Stimulated activated CD4-positive, alpha-beta T cell treated with anti-CD3 and anti-CD28 coated beads, TNF-alpha, amount 100 ng/mL, for 1 hour (primary cell): ENCODE measurements at places on chromosomes 2 and 18.

DNA sequence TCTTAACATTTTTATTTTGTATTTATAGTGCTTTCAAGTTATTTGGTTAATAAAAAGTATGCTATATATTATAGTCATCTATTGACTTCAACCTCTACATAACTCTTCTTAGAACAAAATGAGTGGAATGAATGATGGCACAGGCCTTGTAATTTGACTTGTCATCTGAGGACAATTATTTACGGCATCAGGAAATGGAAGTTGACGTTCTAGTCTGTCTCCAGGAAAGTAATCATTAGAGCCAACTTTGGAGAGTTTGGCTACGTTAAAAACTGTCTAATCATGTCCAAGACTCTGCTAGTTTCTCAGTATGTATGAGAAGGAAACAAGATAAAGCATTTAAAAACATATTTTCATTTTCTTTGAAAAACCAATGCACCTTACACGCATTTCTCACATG, 353.6 kb downstream of the ARHGAP15 start:
- DNase-seq: no peak

DNA sequence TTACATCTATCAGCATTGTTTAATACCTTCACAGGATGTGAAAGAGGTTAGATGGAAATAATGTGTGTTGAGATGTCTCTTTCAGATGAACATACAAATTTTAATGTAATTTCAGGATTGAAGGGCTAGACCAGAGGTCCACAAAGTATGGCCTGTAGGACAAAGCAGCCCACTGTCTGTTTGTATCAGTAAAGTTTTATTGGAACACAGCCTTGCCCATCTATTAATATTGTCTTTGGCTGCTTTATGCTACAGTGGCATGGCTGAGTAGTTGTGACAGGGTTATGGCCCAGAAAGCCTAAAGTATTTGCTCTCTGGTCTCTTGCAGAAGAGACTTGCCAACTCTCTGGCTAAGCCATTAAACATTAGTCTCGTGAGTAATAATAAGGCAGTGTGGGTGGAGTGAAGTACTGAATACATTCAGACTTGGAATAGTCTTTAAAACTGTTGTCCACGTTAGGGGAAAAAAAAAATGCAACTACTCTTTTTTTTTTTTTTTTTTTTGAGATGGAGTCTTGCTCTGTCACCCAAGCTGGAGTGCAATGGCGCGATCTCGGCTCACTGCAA, 74.5 kb upstream of the NOSTRIN start:
- DNase-seq: no peak

DNA sequence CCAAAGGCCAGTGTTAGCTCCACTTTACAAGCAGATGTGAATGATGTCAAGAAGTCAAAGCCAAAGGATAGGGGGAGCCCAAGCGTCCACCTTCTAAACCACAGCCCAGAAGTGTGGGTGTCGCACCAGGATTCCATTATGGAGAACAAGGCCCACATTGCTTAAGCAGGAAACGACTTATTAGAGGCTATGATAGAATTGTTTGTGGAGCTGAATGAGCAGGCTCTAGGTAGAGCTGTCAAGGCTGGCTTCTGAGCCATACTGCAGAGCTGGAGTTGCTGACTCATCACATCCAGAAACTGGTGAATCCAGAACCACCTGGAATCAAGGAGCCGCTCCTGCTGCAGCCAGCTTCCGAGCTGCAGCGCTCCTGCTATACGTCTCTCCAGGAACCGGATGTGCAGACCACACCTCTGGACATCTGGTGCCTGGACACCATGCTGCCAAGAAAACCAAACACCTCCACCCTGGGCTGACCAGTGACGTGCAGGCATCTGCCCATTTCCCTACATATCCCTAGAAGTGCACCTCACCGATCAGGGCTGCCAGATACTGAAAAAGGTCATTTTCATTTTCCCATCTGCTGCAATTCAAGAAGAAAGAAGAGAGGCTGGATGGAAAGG, 6.2 kb upstream of the TWIST2 start:
- DNase-seq: no peak

GRCh38 chr2:6423157-6423556, 442.6 kb downstream of the CMPK2 start:
- DNase-seq: no peak

DNA sequence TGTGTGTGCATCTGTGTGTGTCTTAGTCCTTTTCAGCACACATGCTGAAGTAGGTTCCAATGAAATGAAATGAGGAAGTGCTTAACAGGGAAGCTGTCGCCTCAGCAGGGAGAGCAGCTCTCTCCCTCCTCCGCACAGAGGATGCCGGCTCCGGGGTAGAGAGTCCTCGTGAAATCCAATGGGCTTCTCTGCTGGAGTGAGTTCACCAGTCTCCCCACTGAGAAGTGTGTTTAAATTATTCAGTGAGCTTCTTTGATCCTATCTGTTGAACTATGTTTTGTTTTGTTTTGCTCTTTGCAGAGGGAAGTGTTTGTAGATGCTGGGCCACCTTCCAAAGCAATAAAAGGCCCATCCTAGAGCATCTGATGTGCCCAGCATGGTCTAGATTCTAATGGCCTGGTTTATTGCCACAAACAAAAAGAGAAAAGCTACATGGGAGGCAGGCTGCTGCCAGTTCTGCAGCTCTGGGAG, 6.7 kb downstream of the PPP1R7 start:
- DNase-seq: no peak

DNA sequence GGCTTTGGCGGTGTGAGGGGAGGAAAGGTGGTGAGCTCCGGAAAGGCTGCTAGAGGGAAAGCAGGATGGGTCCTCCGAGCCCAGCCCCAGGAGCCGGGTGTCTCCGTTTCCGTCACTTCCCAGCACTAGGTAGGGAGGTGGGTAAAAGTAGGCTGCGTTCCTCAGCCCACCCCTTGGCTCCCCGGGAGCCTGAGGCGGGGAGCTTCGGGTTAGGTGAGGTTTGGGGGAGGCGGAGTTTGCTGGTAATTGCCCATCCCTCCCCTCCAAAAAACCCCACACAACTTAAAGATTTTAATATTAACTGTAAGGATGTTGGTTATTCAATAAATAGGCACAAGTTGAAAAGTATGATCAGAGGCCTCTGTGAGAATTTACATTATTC, 552 bp upstream of the ATF2 start:
- DNase-seq: no peak

GRCh38 chr2:196284144-196284844, 112.9 kb upstream of the STK17B start:
- DNase-seq: no peak

- no peak for DNase-seq
Observed at GRCh38 chr2:11281186-11281585, 63.2 kb downstream of the ROCK2 start.

DNA sequence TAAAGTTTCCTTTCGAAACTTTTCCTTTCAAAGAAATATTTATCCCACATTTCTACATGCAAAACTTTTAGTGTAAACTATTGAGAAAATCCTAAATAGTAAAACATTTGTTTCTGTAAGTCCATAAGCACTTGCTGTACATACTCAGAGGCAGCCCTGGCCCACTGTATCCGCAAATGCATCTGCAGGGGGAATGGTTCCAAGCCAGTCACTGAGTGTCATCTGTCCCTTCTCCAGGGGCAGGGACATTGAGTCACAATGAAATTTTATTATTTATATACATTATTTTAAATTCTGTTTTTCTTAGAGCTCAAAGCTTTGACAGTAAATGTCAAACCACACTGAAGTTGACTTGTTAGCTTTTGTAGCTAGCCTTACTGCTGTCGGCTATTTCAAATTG, 367.2 kb downstream of the MTX2 start:
- no peak for DNase-seq

DNA sequence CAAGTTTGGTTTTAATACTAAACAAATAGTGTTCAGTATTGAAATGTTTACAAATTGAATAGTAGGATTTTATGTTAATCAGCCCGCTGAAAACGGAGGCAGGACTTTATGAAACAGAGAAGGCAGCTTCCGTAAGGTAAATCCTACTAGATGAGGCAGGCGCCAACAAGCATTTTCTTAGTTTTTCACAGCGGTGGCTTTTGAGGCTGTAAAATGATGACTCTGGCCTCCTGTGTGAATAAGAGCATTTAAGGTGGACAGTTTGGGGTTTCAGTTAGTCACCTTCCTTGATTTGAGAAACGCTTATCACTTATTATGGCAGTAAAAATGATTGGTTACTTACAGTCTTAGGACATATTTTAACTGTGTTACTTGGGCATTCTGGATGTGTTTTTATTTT, 212.9 kb downstream of the PTGR3 start:
- no peak for DNase-seq

DNA sequence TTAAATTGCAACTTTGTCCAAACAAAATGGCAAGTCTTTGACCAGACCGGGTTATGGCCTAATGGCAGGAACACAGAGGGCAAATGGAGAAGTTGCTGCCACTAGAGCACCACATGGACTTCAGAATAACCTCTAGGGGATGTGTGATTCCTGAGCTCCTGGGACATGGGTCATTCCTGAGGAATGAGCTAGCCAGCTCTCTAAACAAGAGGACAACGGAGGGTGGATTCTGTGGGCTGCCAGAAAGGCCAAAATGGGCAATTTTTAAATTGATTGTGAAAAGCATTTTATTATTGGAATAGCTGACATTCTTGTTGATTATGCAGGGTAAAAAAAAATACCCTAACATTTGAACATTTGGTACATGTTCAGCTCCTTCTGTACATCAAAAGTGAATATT, 109.8 kb upstream of the FZD5 start:
- DNase-seq: no peak

GRCh38 chr18:79823120-79823519, 25.4 kb downstream of the KCNG2 start:
- no peak for DNase-seq

DNA sequence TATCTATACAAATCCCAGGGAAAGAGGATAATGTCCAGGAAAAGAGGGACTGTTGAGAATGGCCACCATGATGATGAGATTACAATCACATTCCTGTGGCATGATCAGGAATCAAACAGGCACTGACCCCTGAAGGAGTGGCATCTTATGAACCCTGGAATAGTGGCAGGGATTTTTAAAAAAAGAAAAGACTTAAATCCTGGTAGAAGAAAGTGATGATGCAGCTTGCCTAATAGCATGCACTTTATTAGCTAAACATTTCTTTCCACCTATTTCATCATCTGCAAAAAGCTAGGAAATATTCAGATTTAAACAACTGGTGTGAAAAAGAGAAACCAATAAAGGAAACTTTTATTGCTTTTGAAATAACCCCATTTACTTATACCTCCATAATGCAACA, 87.2 kb upstream of the FSHR start:
- DNase-seq: no peak

DNA sequence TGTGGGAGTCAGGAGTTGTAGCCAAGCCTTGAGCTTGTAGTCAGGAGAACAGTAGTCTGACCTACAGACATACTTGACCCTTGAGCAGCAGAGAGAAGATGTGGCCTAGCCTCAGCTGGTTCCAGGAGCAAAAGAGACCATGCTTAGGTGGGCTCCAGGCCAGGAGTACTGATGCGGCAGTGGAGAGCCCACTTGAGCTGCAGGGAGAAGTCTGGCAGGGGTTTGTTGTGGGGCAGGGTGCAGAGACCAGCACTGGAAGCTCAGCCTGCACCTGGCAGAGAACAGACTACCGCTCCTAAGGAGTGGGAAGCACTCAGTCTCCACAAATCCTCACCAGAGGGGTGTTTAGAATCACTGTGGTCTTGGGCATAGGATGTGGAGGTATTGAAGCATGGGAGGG, 197.9 kb downstream of the TPGS2 start:
- no peak for DNase-seq

GRCh38 chr2:116094196-116094595, 1651.8 kb downstream of the DPP10 start:
- DNase-seq: no peak

- DNase-seq: no peak
Observed at GRCh38 chr2:176270100-176270750, 983 bp downstream of the MTX2 start.

GRCh38 chr2:70336552-70336951, 34.7 kb upstream of the FAM136A start:
- no peak for DNase-seq

- DNase-seq: no peak
Observed at GRCh38 chr2:180222644-180223043, 215.5 kb upstream of the CWC22 start.

GRCh38 chr2:219308142-219309101, 779 bp downstream of the PTPRN start:
- DNase-seq: no peak

- DNase-seq: no peak
Observed at GRCh38 chr2:73925853-73926492, 707 bp upstream of the DGUOK start.

GRCh38 chr18:73552171-73552570, 595.5 kb downstream of the FBXO15 start:
- no peak for DNase-seq

DNA sequence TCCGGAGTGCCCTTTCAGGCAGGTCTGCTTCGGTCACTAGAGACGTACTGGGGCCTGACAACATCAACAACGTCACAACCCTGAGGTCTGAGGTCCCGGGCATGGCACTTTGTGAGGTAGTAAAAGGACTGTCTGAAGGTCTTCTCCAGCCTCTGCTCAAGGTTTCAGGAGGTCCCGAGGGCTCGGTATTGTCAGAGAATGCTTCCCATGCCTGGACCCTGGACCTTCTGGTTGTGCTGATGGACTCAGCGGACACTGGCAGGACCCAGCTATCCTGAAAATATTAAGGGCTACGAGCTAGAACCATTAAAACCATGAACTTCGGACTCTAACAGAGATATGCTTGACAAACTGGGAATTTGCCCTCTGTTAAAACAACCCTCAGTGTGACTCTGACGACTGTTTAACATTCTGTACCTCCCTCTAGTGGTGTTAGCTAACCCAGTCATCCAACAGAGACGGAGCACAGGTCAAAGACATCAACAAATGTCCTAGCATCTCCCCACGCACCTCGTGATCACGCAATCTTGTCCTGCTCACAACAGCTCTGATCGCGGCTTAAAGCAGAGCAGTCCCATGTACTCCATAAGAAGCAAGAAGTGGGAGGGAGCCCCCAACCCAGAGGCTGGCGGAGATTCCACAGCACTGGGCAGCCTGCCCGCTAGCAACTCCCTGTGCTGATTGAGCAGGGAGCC, 96.5 kb downstream of the CCDC93 start:
- DNase-seq: no peak

GRCh38 chr2:229794636-229795035, 80.3 kb upstream of the DNER start:
- no peak for DNase-seq

- DNase-seq: no peak
Observed at GRCh38 chr2:130241041-130241707, 42.9 kb upstream of the TUBA3E start.

- DNase-seq: peak; percentile 30
Observed at GRCh38 chr2:148813603-148814065, 61.4 kb upstream of the KIF5C start.
